DMS79 treated with DMSO at 0.1 percent for 48 hours (cell line): ENCODE measurements at places on chromosomes 11 and 22.

- DNase-seq: no peak
These were observed 1152.4 kb downstream of the LRRC4C start for GRCh38 chr11:40306938-40307548.

DNA sequence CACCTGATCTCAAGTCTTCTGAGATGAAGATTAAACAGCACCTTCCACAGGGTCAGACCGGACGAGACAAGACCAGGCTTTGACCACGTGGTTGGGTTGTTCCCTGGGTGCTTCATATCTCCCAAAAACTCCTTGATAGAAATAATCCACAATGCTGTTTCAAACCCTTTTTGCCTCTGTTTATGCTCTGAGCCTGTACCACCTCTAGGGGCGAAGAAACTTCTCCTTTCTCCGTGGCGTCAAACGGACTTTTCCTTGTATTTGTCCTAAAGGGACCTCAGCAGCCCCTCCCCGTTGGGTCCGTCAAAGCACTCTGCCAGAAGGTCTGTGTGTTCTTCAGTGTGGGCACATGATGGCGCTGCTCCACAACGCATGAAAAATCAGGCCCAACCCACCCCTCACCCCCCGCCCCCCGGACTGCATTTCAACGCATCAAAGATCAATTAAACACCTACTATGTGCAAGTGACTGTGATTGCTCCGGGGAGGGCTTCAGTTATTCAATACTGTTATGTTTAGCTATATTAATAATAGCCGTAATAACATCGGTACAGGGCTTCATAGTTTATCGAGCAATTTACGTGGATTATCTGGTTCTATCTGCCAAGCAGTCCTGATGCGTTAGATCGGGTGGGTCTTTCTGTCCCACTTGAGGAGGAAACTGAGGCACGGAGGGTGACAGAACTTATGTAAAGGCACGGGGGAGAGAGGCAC is 17.3 kb upstream of the EIF3D start:
- no peak for DNase-seq

- DNase-seq: no peak
These were observed 588 bp downstream of the TSPAN32 start for GRCh38 chr11:2302306-2302895.

GRCh38 chr11:11987503-11988022 is 20.9 kb downstream of the DKK3 start:
- no peak for DNase-seq

GRCh38 chr22:36223504-36223903 is 15.8 kb downstream of the APOL2 start:
- DNase-seq: no peak

DNA sequence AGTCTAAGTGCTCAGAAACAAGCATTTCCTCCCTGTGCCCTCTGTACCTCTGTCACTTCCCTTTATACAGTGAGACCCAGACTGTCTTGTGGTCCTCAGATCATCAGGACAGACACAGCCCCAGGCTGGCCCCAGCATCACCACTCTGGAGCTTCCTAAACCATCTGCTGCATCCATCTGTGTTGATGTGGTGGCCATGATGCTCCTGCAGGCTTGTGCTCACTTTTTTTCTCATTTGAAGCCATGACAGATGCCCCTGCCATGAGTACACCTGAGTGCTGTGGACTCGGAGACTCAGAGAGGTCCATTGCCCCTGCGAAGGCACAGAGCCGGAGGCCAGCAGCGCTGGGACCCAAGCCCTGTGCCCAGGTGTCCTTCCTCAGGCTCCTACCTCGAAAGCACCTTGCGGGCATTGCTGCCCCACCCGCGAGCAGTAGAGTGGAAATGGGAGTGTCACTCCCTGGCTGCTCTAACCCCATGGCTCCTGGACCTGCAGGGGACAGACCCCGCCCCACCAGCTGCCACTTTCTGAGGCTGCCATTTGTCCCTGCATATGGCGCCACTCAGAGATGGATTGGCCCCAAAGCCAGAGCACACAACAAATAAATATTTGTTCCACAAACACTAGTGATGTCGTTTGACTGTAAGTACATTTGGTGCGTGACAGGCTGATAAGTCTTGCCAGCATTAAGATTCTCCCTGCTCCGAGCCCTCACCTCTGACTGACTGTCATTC is 593.5 kb downstream of the TBC1D22A start:
- DNase-seq: no peak

GRCh38 chr11:107397357-107397756 is 60.3 kb downstream of the CWF19L2 start:
- no peak for DNase-seq
